ENCODE measurements at places on chromosomes 13 and 19. TPM values are rescaled to one million over a fixed set of nuclear protein-coding genes. Genes with fewer than 3 reads are reported as not detected.

Gene PLPPR3
- total RNA-seq = not detected

Gene SULT2B1
- total RNA-seq = not detected

Gene OR1M1
- total RNA-seq = not detected

Gene IFNL4
- not detected for total RNA-seq

Gene DIRAS1
- total RNA-seq = not detected

Gene KLK5
- total RNA-seq = not detected

Gene CYP2A6
- not detected for total RNA-seq

Gene SUPT20H
- 86.4 TPM for total RNA-seq

Gene METTL21C
- total RNA-seq = not detected

Gene MBNL2
- total RNA-seq = 37.2 TPM

Gene ATF5
- 19.7 TPM for total RNA-seq

Gene ZNF256
- 7.6 TPM for total RNA-seq

Gene ZNF816
- 5.1 TPM for total RNA-seq

Gene LYPD3
- total RNA-seq = 12.7 TPM

Gene FCER2
- total RNA-seq = not detected

Gene OSCAR
- not detected for total RNA-seq

Gene DMKN
- total RNA-seq = not detected

DNA sequence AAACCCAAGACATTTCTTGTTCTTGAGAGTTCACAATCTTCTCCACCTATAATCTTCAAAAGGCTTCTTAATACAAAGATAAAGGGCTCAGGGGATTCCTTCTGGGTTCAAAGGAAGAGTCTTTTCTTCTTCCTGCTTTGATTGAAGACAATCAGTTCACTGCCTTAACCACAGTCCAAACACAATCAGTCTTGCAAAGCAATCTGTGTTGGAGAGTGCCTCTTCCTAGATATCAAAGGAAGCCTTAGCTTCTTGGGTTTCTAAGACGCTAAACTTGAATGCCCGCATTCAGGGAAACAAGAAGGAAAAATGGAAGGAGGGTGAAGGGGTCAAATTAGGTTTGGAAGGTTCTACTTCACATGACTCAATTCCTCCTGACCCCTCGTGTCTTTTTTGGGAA, 27.2 kb downstream of the RANBP3 start:
- no peak for DNase-seq

- DNase-seq = no peak
These were observed 17.5 kb downstream of the C13orf42 start for GRCh38 chr13:51093574-51093973.

GRCh38 chr19:33306853-33307792, 4.8 kb upstream of the CEBPA start:
- DNase-seq = no peak

GRCh38 chr19:55676383-55676782, 1.4 kb downstream of the EPN1 start:
- no peak for DNase-seq

DNA sequence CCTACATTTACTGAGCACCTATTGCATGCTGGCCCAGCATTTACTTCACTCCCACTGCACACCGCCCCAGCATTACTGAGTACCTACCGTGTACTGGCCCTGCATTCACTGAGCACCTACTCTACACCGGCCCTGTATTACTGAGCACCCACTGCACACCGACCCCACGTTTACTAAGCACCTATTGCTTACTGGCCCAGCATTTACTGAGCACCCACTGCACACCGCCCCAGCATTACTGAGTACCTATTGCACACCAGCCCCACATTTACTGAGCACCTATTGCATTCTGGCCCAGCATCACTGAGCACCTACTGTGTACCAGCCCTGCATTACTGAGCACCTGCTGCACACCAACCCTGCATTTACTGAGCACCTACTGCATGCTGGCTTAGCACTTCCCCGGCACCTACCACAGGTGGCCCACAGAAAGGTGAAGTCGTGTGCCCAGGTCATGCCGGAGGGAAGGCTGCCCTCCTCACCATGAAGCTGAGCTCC, 6.9 kb downstream of the TPGS1 start:
- DNase-seq = no peak

DNA sequence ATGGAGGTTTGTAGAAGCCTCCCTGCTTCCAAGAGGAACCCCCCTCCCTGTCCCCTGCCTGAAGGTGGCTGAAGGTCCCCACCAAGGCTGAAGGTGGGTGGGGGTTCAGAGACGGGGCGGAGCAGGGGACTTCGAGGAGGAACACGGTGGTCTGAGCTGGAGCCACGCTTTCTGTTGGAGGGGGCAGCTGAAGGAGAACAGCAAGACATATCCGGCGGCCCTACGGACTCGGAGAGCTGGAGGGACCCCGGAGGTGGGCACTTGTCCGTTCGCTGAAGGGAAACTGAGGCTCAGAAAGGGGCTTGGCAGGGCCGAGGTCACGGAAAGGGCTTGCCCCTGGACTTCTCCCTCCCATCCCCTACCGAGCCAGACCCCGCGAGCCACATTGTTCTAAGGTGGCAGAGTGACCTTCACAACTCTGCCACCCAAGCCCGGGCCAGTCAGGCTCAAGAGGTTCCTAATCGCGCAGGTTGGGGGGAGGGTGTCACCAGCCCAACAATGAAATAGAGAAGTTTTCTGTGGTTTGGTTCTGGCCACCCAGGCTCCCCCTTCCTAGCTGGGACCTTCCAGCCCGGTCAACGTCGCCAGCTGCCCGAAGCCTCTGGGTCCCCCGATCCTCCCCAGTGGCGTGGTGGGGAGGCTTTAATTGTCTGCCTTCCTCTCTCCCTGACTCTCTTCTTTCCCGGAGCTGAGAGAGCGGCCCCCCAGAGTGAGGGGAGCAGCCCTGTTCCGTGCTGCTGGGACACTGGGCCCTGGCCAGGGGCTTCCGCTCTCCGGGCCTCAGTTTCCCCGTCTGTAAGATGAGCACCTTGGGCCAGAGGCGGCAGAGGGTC, 15.5 kb upstream of the KCNN1 start:
- no peak for DNase-seq

DNA sequence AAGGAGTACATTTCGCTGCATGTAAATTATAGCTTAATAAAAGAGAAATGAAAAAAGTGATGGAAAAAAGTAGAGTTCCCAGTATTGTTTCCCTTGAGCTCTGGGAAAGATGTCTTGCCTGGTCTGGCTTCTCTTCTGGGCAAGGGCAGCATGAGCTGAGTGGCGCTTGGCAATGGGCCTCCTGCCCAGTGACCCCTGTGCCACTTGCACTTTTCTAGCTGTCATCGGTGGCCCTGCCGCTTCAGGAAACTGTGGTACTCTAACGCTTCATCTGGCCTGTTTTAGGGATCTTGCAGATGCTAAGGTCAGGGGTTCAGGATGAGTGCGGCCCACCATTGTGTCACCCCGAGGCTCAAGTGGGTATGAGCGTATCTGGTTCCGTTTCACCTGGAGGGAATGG, 161.4 kb downstream of the MTUS2 start:
- DNase-seq = no peak

- DNase-seq = no peak
These were observed 3.3 kb downstream of the GNA11 start for GRCh38 chr19:3097442-3097871.

GRCh38 chr13:27259831-27260230, 8.5 kb downstream of the RPL21 start:
- DNase-seq = no peak

DNA sequence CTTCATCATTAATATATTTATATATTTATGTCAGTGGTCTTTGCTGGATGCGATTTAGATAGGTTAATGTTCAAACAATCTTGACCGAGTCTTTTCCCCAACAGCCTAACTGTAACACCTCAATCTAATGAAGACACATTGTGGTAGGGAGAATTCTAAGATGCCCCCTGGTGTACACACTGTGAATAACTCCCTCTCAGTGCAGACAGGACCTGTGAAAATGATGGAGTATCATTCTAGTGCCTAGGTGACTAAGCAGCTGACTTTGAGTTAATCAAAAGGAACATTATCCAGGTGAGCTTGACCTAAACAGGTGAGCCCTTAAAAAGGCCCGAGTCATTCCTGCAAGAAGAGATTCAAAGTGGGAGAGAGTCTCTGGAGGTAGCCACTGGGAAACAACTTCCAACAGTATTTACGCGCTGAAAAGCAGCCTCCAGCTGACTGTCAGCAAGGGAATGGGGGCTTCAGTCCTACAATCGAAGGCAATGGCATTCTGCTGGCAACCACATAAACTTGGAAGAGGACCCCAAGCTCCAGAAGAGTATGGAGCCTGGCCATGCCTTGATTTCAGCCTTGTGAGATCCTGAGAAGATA, 28.0 kb upstream of the KBTBD7 start:
- peak; percentile 27 for DNase-seq

DNA sequence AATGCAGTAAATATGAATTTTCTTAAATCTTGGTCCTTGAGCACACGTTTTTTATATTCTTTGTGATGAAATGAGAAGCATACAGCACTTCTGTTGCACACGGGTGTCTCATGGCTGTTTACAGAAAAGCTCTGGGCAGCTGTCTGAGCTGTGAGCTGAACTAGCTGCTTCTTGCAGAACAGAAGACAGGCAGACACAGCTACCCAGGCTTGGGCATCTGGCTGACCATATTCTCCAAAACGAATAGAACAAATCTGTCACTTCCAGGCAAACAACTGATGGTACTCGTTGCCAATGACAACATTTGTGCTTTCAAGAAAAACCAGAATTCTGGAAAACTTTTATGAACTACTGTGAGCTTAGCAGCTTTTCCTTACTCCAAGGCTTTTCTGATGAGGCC, 16.2 kb downstream of the PCID2 start:
- DNase-seq = no peak

DNA sequence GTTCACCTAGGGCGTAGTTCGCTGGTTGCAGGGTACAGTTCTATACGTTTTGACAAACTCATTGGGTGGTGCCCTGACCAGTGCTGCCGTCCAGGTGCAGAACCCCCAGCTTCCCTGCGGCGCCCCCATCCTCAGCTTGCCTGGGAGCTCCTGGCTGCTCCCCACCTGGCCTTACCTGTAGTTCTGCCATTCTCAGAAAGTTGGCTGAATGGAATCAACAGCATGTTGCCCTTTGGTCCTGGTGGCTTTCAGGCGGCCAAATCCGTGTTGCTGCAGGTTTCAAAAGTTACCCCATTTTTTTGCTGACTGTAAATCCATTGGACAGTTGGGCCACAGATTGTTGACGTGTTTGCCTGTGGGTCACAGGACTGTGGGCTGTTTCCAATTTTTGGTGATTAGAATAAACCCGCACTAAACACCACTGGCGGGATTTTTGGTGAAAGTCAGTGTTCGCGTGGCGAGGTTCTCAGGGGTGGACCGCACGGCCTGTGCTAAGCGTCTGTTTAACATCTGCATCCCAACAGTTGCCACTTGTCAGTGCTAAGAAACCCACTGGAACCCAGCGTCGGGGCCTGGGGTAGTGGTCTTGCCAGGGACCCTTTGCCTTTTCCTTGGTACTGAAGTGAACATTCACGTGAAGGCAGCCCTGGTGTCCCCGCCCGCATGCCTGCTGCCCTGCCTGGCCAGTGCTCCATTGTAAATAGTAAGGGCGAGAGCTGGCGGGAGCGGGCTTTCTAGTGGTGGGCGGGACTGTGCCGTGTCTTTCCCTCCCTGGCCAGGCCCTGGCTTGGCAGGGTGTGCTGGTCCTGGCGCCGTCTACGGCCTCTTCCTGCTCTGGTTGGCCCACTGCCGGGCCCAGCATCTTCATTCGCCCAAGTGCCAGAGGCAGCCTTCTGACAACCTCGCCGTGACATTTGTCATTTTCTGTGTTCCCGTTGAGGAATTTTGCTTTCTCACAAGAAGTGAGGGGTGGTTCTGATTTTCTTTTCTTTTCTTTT, 3.3 kb downstream of the DOT1L start:
- DNase-seq = no peak

GRCh38 chr19:54158812-54159351, 639 bp downstream of the LENG1 start:
- DNase-seq = peak; percentile 31

DNA sequence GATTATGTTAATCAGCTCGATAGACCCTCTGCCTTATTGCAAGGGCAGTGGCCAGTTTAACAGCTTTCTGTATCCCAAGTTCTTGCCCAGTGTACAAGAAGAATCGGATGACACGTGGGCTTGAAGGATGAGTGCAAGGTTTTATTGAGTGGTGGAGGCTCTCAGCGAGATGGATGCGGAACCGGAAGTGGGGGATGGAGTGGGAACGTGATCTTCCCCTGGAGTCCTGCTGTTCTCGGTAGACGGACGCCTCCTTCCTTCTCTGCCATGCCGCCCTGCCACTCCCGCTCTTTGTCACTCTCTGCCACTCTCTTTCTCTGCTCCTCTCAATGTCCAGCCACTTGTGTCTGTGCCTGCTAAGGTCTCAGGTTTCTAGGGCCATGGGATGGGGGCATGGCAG, 21.0 kb downstream of the RFXAP start:
- DNase-seq = no peak

DNA sequence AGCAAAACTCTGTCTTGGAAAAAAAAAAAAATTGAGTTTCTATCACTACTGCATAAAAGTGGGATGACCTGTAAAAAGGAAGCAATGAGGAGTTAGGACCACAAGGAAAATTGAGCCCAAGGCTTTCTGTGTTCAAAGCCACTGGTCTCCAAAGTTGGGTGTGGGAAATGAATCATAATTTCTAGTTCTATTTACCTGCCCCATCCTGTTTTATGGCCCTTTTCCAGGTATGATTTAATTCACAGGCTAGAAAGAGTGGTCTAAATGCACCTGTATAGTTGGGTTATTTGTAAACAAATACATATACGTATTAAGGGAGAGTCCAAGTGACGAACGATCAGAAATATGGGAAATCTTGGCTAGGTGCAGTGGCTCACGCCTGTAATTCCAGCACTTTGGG, 5.9 kb upstream of the DCAF15 start:
- DNase-seq = no peak

DNA sequence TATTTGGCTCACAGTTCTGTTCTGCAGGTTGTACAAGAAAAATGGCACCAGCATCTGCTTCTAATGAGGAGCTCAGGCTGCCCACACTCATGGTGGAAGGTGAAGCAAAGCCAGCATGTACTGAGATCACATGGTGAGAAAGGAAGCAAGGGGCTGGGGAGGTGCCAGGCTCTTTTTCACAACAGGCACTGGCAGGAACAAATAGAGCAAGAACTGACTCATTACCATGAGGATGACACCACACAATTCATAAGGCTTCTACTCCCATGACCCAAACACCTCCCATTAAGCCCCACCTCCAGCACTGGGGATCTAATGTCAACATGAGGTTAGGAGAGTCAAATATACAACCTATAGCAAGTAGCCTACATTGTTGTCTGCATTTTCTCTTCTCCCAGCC, 522.6 kb downstream of the RFC3 start:
- DNase-seq = no peak

GRCh38 chr19:1774989-1775772, 21.9 kb downstream of the ONECUT3 start:
- no peak for DNase-seq

DNA sequence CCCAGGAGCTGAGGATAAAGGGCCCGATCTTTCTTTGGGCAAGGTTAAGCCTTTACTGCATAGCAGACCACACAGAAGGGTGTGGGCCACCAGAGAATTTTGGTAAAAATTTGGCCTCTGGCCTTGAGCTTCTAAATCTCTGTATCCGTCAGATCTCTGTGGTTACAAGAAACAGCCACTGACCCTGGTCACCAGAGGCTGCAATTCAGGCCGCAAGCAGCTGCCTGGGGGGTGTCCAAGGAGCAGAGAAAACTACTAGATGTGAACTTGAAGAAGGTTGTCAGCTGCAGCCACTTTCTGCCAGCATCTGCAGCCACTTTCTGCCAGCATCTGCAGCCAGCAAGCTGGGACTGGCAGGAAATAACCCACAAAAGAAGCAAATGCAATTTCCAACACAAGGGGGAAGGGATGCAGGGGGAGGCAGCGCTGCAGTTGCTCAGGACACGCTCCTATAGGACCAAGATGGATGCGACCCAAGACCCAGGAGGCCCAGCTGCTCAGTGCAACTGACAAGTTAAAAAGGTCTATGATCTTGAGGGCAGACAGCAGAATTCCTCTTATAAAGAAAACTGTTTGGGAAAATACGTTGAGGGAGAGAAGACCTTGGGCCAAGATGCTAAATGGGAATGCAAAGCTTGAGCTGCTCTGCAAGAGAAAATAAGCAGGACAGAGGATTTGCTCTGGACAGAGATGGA, 8.4 kb upstream of the CEACAM19 start:
- no peak for DNase-seq

All from CD4-positive, CD25-positive, alpha-beta regulatory T cell (primary cell).